MG63 (cell line): ENCODE measurements at places on chromosomes 12 and 14.

GRCh38 chr12:58272461-58272860 is 331.1 kb downstream of the ATP23 start:
- DNase-seq = no peak

DNA sequence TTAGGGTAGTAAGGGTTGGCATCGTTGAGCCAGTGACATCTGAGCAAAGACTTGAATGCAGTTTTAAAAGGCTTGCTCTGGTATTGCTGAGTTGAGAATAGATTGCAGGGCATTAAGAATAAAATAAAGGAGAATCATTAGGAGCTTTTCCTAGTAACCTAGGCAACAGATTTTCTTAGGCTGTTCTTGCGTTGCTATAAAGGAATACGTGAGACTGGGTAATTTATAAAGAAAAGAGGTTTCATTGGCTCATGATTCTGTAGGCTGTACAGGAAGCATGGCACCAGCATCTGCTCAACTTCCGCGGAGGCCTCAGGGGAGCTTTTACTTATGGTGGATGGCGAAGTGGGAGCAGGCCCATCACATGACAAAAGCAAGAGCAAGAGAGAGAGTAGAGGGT is 97.4 kb downstream of the RAD51B start:
- no peak for DNase-seq

GRCh38 chr14:104858811-104859426 is 6.1 kb upstream of the CEP170B start:
- no peak for DNase-seq

DNA sequence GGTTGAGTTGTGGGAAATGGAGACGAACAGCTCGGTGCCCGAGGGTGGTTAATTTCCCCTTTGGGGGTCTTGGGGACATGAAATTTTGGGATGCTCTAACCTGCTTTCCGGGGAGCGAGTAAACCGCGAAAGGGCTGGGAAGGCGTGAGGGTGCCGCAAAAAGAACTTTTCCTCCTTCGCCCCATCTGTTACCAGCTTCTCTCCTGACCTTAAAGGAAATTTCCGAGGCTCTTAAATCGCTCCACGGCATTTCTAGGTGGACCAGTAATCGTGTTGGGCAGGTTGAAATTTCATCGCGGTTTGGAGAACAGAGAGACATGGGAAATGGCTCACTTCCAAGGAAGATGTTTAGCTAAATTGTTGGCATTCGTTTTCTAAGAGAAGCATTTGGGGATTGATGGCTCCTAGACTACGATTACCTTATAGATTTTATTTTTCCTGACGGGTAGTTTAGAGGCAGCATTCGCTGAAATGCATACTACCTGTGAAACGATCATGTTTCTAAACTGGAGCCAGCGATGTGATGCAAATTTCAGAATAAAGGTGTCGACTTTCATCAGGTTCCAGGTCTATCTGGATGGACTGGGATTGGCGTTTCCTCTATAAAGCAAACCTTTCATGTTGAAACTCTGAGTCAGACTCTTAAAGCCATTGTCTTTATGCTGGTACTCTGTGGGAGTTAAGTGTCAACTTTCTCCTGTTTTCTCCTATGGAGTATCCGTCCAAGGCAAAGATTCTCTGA is 414.5 kb downstream of the PCNX1 start:
- peak; percentile 1 for DNase-seq

DNA sequence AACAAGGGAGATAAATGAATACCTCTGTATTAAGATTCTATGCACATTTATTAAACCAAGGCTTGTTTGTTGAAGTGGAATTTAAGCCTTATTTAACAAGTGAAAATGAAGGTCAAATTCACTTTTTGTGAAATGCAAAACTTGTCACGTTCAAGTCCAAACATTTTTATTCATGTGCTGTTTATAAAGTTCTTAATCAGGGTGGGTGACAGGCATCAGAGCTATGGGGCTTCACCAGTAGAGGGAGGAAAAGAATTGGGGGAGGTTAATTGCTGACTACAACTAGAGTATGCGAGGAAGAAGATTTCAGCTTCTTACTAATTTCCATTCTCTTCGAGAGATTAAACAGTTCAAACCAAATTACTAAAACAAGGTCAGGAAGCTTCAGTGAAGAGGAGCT is 9.7 kb downstream of the MOK start:
- no peak for DNase-seq

DNA sequence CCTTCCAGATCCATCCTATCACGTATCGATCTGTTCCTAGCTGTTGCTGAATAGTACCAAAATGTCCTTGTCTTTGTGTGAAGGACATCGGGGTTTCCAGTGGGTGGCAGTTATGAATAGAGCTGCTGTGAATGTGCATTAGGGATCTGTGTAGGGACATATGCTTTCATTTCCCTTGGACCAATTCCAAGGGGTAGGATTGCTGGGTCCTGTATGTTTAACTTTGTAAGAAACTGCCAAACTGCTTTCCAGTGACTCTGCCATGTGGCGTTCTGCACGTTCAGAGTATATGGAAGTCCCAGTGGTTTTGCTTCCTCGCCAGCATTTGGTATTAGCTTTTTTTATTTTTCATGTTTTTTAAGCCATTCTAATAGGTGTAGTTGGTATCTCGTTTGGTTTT is 28.6 kb downstream of the PACS2 start:
- no peak for DNase-seq
